ENCODE measurements at places on chromosomes 13 and 19.

DNA sequence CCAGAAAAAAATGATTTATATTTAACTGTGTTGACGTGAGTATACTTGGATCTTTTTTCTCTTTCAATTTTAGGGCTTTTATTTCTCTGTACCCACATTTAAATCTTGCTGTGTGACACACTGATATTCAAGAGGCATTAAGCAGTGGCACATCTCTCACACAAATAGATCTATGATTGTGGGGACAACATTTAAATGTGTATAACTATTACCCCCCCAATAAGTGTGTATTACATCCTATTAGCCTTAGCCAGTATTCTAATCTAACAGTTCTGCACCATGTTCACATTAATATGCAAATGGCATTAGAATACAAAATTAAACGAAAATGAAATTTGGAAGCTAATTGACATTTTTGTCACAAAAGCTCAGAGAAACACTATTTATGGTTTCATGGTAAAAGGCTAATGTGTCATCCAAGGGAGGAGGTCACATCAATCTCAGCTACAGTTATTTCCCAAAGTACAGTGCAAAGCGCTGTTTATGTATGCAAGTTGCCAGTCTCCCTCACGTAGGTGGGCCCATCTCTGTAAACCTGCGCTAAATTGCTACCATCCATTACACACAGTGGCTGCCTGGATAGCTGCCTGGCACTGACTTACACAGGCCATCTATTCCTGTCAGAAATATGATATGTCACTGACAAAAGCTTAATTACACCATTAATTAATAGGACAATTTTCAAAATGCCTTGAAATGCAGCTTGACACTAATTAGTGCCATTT, 984.7 kb upstream of the PCDH9 start:
- DNase-seq = no peak

DNA sequence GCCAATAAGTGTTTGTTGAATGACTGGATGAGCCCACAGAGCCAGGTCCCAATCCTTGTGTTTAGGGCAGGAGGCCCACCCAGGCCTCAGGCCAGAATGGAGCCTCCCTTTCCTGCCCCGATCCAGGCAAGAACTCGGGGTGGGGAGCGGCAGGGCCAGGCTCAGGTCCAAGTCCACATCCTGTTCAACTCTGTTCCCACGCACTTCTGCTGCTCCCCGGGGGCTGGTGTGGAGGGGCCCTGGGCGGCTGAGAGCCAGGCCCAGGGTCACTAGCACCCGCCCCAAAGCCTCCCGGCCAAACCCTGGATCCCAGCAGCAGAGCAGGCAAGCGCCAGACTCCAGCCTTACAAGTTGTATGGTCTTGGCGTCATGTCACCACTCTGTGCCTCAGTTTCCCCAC, 8.0 kb downstream of the ANGPTL8 start:
- no peak for DNase-seq

DNA sequence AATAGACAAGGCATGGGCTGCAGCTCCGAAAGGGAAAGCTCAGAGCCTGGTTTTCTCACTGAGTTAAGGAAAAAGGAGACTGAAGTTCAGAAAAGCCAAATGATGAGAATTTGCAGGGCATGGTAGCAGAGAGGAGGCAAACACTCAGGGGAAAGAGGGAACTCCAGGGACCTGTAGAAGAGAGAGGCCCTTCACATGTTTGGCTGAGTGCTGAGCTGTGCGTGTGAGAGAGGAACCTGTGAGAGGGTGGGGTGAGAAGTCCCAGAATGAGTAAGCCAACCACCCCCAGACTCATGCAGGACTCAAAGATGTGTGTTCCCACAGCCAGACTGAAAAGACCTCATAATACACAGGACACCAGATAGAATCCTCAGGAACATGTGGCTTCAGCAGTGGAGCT, 2.8 kb upstream of the CRYL1 start:
- no peak for DNase-seq

- no peak for DNase-seq
These were observed 555.4 kb downstream of the KCTD12 start for GRCh38 chr13:76330761-76331160.

DNA sequence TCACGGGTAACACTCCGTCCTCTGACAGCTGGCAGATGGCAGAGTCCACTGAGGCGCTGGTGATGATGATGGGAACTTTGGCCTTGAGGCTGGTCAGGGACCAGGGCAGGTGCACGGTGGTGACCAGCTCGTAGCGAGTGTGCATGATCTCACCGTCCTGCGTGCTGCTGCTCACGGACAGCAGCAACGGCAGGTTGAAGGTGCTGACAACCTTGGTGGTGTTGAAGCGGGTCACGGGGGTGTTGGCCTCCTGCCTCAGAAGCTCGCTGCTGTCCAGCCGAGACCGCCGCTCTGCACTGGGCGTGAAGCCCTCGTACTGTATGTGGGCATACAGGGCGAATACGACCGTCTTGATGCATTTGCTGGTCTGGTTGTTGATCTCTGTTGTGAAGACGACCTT, 11.6 kb downstream of the ARRDC5 start:
- DNase-seq = no peak

Measured in breast epithelium (tissue), 4 donors.